Stimulated activated CD8-positive, alpha-beta memory T cell treated with anti-CD3 and anti-CD28 coated beads, Interleukin-4, amount 100 ng/mL, for 1 hour (primary cell): ENCODE measurements at places on chromosomes 2 and 18.

- peak; percentile 24 for DNase-seq
Observed at GRCh38 chr2:147182260-147182659, 662.6 kb upstream of the ACVR2A start.

DNA sequence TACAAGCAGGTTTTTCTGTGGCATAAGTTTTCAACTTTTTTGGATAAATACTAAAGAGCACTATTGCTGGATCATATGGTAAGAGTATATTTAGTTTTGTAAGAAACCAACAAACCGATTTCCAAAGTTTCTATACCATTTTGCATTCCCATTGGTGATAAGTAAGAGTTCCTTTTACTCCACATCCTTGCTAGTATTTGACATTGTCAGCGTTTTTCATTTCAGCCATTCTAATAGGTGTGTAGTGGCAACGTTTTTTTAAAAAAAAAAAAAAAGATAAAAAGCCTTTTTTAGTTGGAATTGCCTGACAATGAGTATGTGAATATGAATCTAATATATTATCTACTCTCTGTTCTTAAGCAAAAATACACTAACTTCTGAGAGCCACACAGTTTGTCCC is 185.9 kb downstream of the AGPS start:
- DNase-seq, result no peak

DNA sequence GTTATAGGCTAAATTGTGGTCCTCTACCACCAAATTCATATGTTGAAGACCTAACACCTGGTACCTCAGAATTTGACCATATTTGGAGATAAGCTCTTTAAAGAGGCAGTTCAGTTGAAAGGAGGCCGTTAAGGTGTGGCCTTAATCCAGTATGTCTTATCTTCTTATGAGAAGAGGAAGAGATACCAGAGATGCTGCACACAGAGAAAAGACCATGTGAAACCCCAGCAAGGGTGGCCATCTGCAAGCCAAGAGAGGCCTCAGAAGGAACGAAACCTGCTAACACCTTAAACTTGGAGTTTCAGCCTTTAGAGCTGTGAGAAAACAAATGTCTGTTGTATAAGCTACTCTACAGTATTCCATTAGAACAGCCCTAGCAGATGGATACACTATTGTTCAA is 528.1 kb upstream of the DCC start:
- no peak for DNase-seq

GRCh38 chr18:39969803-39970494 is 1985.1 kb upstream of the PIK3C3 start:
- DNase-seq, result no peak

GRCh38 chr2:69786052-69786560 is 43.4 kb upstream of the GMCL1 start:
- DNase-seq, result no peak
